ENCODE measurements at places on chromosomes 12 and 14. TPM values are rescaled to one million over a fixed set of nuclear protein-coding genes. Genes with fewer than 3 reads are reported as not detected.

TTC9 gene
- 1.8 TPM for total RNA-seq

MSI1 gene
- 1.5 TPM for total RNA-seq

PELI2 gene
- total RNA-seq = 0.77 TPM

PLA2G1B gene
- not detected for total RNA-seq

CTSG gene
- total RNA-seq = not detected

LALBA gene
- not detected for total RNA-seq

DACT1 gene
- total RNA-seq = 0.81 TPM

P2RX2 gene
- not detected for total RNA-seq

TESPA1 gene
- total RNA-seq = not detected

ZC3H10 gene
- 3.8 TPM for total RNA-seq

ANKRD33 gene
- total RNA-seq = 0.08 TPM

B3GNT4 gene
- 0.63 TPM for total RNA-seq

SSTR1 gene
- not detected for total RNA-seq

MARCHF9 gene
- 8.8 TPM for total RNA-seq

SMARCC2 gene
- 32.3 TPM for total RNA-seq

FGF6 gene
- total RNA-seq = not detected

LRRC10 gene
- total RNA-seq = not detected

LMNTD1 gene
- total RNA-seq = not detected

FOXN4 gene
- total RNA-seq = 0.12 TPM

EPYC gene
- total RNA-seq = not detected

LRP1-AS gene
- total RNA-seq = not detected

SOAT2 gene
- 0.24 TPM for total RNA-seq
